ENCODE measurements at places on chromosomes 12 and 14.

DNA sequence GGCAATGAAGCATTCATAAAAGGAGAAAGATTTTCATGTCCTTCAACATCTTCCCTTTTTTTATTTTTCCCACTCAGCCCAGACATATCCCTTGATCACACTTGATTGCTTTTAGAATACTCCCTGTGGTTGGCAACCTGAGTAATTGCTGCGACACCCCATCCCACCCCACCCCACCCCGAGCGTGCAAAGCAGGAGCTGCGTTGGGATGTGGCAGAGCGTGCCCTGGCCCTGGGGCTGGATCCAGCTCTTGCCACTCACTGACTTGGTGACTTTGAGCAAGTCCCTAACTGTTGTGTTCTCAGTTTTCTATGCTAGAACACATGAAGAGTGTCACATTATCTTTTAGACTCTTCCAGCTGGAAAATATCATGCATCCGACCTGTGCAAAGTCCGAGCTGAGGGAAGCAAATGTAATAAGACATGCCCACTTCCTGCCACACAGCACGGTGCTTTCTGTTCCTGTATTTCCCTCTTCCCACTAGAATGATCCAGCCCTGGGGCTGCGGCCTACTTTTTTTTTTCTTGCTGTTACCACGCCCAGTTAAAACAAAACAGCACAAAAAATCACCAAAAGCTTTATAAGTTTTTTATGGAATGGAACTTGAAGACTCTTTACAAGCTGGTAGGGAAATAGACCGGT, 4.0 kb downstream of the ASCL4 start:
- H3K27me3 ChIP-seq = peaks cover 68% of the 10 kb centered on the region
- DNase-seq = no peak
- no peak overlapping the region for H3K27ac ChIP-seq
- H3K4me3 ChIP-seq = no peak overlapping the region
- no peaks in the 10 kb centered on the region for H3K36me3 ChIP-seq
- peaks cover 14% of the 10 kb centered on the region for H3K4me1 ChIP-seq

GRCh38 chr12:45887544-45887943, 102.8 kb downstream of the SCAF11 start:
- peaks cover 51% of the 10 kb centered on the region for H3K36me3 ChIP-seq
- H3K4me3 ChIP-seq = no peak overlapping the region
- H3K4me1 ChIP-seq = peaks cover 14% of the 10 kb centered on the region
- no peaks in the 10 kb centered on the region for H3K27me3 ChIP-seq

GRCh38 chr12:50980545-50980944, 28.2 kb downstream of the HIGD1C start:
- no peak overlapping the region for H3K4me3 ChIP-seq
- no peaks in the 10 kb centered on the region for H3K27me3 ChIP-seq
- peaks cover 29% of the 10 kb centered on the region for H3K36me3 ChIP-seq
- peaks cover 24% of the 10 kb centered on the region for H3K4me1 ChIP-seq
- DNase-seq = no peak
- no peak overlapping the region for H3K27ac ChIP-seq

DNA sequence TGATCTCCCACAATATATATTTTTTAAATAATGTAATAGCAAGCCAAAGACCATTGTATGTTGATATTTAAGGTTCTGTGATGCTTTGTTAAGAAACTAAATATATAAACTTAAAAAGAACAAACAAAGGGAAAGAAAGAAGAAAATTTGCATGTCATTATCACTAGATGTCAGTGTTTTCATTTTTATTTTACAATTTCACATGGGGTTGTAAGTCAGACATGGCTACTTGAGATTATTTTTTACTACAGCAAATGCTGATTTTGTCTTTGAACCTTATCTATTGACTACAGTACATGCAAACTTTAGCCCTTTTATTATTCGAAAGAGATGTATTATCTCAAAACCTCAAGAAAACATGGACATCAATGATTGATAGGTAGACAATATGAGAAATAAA, 36.1 kb downstream of the SLCO1C1 start:
- H3K4me3 ChIP-seq = no peak overlapping the region
- no peak for DNase-seq
- no peaks in the 10 kb centered on the region for H3K27me3 ChIP-seq
- H3K36me3 ChIP-seq = no peaks in the 10 kb centered on the region
- no peak overlapping the region for H3K27ac ChIP-seq
- no peaks in the 10 kb centered on the region for H3K4me1 ChIP-seq

DNA sequence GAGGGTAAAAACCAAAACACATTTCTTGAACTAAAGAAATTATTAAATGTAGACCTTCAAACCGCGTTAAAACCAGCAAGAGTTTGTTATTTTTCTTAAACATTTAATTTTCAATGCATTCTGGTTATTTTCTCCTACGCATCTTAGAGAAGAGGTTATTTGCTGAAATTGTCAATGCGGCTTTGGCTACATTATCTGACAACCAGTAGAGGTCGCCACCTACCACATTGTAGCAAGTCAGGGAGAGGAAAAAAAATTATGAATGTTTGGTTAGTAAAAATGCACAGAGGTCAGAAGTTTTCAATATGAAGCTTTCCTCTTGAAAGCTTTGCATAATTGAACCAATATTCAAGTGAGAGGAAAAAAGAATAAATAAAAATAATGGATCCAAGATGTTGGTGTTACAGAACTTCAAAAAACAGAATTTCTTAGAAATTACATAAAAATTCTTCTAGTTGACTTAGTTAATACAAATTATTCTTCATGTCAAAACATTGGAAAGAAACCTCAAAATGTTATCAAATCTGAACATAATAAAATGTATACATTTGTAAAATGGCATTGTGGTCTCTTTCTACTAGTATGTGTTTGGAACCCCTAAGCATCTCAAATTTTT, 159.4 kb upstream of the TMTC2 start:
- DNase-seq = peak; percentile 48
- H3K4me3 ChIP-seq = no peak overlapping the region
- H3K27me3 ChIP-seq = peaks cover 26% of the 10 kb centered on the region
- no peak overlapping the region for H3K27ac ChIP-seq
- no peaks in the 10 kb centered on the region for H3K4me1 ChIP-seq
- no peaks in the 10 kb centered on the region for H3K36me3 ChIP-seq

DNA sequence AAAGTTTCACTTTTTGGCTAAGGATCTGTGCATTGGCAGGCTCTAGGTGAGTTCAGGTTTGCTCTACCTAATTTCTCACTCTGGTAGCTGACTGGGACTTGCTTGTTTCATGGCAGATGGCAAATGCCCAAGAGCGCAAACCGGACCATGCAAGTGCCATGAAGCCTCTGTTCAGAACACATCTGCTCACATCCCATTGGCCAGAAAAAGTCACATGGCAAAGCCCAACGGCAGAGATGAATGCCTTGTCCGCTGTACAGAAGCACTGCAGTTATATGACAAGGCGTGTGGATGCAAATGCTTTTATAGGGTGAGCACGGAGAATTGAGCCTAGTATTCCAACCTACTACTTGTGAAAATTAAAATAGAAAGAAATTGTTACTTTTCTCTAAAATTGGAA, 202.2 kb upstream of the HMGA2 start:
- H3K27me3 ChIP-seq = peaks cover 3% of the 10 kb centered on the region
- no peak overlapping the region for H3K27ac ChIP-seq
- no peaks in the 10 kb centered on the region for H3K36me3 ChIP-seq
- H3K4me1 ChIP-seq = no peaks in the 10 kb centered on the region
- H3K4me3 ChIP-seq = no peak overlapping the region
- no peak for DNase-seq

DNA sequence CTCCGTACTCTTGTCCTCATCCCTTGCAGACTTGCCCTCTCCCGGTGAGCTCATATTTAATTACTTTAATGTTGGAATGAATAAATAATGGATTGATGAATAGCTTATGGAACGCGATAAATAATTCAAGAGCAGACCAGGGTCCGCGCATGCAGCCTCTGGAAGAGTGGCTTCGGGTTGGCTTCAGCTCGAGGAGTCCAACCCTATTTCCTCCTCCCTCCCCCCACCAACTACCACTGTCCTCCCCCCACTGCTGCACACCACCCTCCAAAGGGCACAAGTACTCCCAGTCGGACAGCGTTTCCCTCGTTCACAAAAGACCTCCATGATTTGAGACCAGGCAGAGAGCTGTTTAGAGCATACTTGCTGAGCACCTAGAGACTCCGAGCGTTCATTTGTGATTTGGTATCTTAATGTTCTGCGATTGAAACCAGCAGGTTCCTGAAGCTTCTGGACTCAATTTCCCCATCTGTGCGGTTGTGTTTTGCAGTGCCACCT, 647 bp upstream of the SIX1 start:
- H3K4me3 ChIP-seq = no peak overlapping the region
- H3K27ac ChIP-seq = no peak overlapping the region

- no peak for DNase-seq
- no peak overlapping the region for H3K4me3 ChIP-seq
- peaks cover 40% of the 10 kb centered on the region for H3K27me3 ChIP-seq
- H3K4me1 ChIP-seq = peaks cover 42% of the 10 kb centered on the region
Measured at GRCh38 chr14:52266782-52267181, 716 bp upstream of the PTGDR start.

Measured in activated CD8-positive, alpha-beta memory T cell treated with anti-CD3 and anti-CD28 coated beads, Interleukin-2, amount 10 ng/mL, durations not matched to agents 7 days and 5 days (primary cell).